ENCODE measurements at places on chromosomes 5 and 9.

DNA sequence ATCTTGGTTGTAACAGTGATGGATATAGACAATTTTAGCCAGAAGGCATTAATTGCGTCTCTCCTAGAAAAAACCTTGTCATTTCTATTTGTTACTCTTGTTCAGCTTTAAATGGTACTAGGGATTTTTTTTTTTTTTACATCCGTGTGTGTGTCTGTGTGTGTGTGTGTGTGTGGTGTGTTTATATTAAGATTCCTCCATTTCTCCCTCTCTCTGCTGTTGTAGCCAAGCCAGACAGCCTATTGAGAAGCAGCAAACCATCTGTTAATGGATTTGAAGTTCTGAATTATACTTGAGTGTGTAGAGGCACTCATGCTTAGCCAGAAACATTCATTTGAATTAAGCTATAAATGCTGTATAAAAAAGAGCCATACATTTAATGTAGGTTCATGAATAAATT lies 72.3 kb downstream of the SLF1 start:
- no peak for DNase-seq

- no peak for DNase-seq
These were observed 437.6 kb downstream of the KIF4B start for GRCh38 chr5:155451106-155451505.

- DNase-seq, result no peak
These were observed 28.6 kb upstream of the TMEM250 start for GRCh38 chr9:136147038-136147889.

- no peak for DNase-seq
These were observed 330.0 kb downstream of the CCDC171 start for GRCh38 chr9:15882883-15883282.

DNA sequence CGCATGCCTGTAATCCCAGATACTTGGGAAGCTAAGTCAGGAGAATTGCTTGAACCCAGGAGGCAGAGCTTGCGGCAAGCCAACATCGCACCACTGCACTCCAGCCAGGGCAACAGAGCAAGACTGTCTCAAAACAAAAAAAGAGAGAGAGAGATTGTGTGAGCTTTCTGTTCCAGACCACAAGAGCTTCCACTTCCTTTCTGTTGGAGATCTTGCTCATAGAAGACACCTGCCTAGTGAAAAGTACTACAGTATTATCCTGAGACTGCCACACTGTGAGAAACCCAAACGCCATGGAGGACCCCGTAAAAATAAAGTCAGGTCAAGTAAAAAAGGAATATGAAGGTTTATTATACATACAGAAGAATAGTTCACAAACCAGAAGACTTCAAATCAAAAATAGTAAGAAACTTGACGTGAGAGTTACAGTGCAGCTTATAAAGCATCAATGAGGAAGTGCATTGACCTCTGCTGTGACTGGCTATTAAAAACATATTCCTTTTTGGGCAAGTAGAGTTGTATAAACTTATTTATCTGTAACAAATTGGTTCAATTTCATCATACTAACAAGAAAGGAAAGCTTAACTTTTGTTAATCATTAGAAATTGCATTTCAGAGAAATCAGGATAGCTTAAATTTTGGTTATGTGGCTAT lies 4.3 kb upstream of the EMB start:
- no peak for DNase-seq

- DNase-seq, result no peak
These were observed 91.5 kb upstream of the CDH9 start for GRCh38 chr5:27129926-27130325.

DNA sequence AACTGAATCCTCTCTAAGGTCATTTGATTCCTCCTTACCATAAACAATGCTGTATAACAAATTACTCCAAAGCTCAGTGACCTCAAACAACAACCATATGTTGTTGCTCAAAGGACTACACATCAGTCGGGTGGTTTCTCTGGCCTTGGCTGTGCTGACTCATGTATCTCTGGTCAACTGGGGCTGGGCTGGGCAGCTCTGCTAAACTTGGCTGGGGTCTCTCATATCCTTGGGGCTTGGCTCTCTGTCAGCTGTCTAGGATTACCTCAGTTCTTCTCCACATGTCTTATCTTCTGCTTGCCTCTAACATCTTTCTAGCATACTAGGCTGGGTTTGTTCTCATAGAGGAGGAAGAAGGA lies 86.4 kb downstream of the GALNT10 start:
- no peak for DNase-seq

DNA sequence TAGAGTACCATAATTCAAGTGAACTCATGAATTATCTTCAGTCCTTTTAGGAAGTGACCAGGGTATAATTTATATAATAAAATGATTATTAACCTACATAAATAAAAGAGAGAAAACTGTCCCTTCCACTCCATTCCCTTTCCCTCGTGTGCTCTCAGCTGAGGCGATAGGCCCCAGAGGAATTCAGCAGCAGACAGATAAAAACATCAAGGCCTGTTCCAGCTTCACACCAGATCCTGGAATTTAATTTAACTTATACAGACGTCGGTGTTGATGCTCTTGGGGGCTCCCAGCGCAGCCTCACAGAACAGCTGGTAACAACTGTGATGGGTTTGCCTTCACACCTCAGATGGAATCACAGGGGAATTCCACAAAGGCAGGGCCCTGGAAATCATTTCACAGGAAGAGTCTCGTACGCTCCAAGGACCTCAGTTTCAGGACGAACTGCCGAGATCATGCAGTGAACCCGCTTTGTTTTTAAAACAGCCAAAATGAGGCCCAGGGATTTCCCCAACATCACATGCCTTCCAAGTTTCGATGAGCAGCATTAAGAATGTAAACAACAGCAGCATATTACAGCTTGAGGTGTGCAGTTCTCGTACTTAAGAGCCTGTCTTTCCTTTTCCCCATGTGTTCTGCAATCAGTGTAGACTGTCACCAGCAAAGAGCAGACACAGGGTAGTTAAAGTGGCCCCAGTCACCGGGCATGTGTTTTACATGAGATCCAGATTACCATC lies 73.6 kb upstream of the ALDH1B1 start:
- DNase-seq, result no peak

DNA sequence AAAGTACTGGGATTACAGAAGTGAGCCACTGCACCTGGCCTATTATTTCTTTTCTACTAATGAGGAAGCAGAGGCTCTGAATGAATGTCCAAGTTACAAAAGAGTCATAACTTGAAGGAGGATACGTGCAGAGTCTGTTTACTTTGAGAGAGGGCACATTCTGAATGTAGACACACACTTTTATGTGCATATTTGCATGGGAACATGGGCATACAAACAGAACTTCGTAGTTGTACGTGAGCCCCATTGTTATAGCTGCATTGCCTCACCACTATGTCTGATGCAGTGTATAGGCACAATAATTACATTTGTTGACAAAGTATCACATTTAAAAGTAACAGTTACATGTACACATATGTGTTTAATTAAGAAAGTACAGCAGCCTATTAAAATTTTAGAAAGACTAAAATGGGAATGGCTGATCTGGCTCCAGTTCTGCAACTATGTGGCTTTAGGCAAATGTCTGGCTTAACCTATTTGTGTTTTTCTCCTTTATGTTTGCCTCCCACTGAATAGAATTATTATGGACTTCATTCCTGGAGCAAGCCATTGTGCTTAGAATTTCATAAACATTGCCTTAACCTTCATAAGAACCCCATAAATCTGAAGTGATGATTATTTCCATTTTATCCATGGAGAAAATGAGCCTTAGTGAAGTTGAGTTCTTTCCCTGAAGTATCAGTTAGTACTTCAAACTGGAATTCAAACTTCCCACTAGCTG lies 3.0 kb upstream of the DPYSL3 start:
- no peak for DNase-seq

- DNase-seq, result no peak
These were observed 139.9 kb downstream of the PALM2AKAP2 start for GRCh38 chr9:109919736-109920408.

DNA sequence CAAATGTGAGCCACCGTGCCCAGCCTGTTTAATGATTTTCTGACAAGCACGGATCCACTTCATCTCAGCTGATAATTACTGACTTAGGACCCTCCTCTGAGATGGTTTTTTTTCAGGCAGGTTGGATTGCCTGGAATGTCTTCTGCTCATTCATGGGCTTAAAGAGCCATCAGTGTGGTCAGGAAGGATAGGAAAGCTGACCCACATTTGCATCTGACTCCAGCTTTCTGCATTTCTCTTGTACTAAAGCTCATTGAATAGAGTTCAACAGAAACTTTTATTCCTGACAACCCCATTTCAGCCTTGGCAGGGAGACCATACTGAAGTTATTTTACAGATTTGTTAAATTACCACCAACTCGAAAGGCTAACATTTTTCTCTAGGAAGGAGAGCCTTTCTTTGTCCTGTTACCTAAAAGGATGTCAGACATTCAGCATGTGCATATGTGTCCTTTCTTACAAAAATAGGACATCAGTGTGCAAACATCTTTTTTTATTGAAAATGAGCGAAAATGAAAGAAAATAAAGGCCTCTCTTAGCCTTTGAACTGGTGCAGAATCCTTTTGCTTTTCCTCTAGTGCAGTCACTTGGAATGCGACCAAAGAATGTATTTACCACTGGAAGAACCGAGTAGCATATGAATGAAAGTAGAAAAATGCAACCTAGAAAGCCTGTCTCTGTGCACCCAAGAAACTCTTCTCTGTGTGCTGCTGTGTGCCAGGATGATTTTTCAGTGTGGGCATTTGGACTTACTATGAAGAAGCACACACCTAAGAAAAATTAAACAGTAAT lies 26.6 kb downstream of the ADCY2 start:
- DNase-seq, result no peak

GRCh38 chr5:8057769-8058168 lies 188.8 kb downstream of the MTRR start:
- no peak for DNase-seq

- DNase-seq, result no peak
These were observed 652.4 kb upstream of the MEF2C start for GRCh38 chr5:89535411-89535810.

DNA sequence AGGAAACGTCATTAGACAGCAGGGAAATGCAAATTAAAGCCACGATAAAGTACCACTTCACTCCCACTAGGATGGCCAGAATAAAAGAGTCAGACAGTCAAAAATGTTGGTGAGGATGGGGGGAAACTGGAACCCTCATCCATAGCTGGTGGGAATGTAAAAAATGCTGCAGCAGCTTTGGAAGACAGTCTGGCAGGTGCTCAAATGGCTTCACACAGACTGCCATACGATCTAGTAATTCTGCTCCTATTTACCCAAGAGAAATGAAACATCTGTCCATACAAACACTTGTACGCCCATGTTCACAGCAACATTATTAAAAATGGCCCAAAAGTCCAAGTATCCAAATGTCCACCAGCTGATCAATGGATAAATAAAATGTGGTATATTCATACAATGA lies 158.9 kb upstream of the PHYKPL start:
- DNase-seq, result no peak

DNA sequence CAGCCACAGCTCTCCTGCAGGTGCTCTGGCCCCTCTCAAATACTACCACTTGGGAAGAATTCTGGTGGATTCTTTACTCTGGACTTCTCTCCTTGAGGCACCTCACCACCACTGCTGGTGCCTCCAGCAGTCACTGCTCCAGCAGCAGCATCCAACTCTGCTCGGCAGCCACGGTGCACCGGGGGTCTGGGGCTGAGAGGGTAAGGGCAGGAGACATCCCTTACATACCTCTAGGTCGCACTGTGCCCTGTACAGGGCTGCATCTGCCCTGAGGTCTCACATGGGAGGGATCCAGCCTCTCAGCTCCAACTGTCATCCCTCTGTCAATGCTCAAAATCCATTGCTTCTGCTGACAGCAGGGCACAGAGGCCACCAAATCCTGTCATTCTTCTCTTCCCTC lies 588.2 kb downstream of the CDK5RAP2 start:
- no peak for DNase-seq

- DNase-seq, result no peak
These were observed 13.7 kb upstream of the ADAMTS16 start for GRCh38 chr5:5126444-5126843.

DNA sequence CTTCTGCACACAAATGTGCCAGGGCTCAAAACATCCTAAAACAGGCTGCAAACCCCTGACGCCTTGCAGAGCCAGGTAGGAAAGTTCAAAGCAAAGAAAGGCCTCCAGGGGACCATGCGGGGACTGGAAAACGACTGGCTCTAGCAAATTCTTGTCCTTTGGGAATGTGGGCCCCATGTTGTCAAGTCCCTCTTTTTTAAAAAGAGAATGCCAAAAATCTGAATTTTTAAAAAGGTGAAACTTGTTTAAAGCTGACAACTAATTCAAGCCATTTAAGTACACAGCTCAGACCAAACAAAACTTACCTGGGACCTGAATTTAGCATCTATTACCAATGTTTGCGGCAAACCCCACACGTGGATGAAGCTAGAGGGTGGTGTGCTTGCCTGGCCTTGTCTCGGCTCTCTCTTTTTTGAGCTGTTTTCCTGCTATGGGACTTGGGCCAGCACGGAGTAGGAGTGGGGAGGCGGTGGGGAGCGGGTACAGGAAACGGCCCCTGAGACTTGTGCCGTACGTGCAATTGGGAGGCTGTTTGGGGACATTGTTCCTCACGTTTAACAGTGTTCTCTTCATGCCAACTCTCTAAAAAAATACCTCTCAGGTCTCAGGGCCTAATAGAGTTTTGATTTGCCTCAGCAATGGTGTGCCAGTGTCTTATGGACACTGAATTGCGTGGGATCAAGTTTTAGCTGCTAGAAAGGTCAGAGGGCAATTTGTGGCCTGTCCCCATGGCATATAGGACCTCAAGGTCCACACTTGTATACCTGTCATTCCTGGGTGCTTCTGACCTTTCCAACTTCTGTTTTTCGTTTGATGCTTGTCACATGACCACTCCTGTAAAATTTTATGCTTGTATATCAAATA lies 15.1 kb upstream of the PHF19 start:
- no peak for DNase-seq

DNA sequence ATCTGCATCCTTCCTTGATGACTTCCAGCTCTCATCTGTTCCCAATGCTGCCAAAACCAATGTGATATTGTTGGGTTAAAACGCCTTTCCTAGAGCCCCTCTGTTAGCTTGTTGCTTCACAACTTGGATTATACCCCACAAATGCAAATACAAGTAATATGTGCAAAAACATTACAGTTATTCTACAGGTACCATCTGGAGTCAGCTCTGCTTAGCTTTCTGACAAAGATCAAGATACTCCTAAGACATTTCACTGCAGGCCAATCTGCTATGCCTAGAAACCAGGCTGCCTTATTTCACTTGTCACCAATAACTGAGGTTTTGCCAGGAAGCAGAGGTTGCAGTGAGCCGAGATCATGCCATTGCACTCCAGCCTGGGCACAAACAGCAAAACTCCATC lies 36.9 kb upstream of the ACO1 start:
- DNase-seq, result no peak

- DNase-seq, result no peak
These were observed 583.5 kb upstream of the TUSC1 start for GRCh38 chr9:26261503-26262330.

GRCh38 chr9:109013679-109014607 lies 644 bp upstream of the CTNNAL1 start:
- DNase-seq, result no peak

DNA sequence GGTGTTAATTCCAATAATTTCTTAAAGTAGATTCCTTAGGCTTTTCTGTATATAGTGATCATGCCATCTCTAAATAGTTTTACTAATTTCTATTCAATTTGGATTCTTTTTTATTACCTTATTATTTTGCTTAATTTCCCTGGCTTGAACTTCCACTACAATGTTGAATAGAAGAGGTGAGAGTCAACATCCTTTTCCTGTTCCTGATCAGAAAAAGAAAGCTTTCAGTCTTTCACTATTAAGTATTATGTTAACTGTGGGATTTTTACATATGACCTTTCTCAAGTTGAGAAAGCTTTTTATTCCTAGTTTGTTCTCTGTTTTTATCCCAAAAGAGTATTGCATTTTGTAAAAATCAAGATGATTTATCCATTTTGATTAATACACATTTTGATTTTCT lies 574.5 kb upstream of the TLE4 start:
- DNase-seq, result no peak

GRCh38 chr9:21316860-21317259 lies 11.7 kb upstream of the IFNA5 start:
- no peak for DNase-seq
